NCI-H1105 treated with DMSO at 0.1 percent for 48 hours (cell line): ENCODE measurements at places on chromosomes 7 and 10.

GRCh38 chr7:158815083-158815799, 14.1 kb downstream of the ESYT2 start:
- no peak for DNase-seq

DNA sequence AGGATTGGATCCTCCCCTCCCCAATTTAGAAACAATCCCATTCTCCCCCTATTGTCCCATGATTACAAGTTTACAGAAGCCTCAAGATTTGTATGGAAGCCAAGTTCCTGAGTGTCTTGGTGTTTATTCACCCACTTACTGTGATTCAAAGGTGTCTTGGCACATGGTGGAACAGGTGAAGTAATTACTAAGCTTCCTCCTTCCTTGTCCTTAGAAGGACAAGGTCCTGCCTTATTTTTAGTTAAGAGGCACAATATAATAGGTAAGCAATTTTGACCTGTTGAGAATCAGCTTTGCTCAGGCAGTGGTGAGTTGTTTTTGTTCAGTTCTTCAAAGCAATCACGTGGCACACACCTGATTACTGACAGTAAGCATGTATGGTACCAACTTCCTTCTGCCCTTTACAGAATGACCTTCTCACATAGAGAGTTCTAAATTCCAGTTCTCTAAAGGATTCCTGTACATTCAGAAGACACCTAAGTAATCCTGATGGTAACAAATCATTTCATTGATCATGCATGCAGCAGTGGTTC, 60.7 kb upstream of the SLC13A1 start:
- peak; percentile 69 for DNase-seq

- peak; percentile 60 for DNase-seq
Observed at GRCh38 chr7:81482600-81483186, 287.2 kb downstream of the HGF start.

DNA sequence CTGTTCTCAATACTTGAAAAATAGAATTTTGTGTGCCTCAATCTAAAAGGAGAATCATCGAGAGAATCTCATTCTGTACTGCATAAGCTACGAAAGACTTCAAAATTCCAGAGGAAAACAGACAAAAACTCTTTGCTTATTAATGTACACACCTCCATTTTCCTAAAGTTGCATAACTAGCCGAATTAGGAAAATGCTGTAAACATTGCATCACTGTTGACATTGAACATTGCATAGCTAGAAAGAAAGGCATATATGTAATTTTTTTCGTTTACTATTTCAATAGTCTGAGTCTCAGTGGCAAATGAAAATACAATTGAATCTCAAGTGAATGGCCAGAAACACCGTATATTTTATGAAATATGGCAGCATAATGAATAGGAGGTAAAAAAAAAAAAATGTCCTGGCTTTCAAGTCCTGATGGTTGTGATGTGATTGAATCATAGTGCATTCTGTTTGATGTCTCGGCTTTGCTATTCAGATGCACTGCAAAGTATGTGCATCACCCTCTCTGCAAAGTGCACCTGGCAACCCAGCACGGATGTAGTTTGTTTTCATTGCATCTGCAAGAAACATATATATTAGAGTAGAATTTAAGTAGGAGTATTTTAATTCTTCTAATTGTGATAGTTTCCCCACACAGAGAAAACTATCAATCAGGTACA, 196.7 kb downstream of the VTI1A start:
- DNase-seq: no peak

- no peak for DNase-seq
Observed at GRCh38 chr7:105678811-105679495, 97.7 kb upstream of the EFCAB10 start.

DNA sequence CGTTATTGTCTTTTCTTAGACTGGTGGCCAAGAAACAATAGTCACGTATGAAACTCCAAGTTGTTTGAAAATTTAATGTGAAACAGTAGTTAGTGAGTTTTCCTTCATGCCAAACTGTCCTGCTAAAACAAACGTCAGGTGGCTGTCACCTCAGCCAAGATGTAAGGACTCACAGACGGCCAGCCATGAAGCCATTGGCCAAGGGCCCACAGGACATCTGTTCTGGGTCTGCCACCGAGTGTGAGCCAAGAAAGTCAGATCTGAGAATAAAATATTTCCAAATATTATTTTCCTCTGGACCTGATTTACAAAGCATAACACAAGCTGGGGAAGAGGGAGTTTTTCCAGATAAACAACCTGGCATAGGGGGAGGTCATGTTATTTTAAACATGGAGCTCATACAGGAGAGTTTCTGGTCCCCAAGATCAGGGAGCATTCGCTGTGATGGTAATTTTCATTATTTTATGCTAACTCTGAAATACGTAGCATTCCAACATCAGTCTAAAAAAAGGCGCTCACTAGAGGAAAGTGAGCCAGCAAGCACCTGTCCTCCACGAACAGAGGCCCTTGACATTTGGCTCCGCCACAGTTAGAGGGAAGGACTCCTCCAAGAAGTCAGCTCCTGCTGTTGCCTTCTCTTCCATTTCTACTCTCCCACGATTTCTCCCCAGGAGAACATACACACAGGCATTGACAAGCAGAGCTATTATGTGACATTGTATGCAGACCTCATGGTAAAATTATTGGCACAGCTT, 38.9 kb upstream of the LANCL2 start:
- DNase-seq: no peak

DNA sequence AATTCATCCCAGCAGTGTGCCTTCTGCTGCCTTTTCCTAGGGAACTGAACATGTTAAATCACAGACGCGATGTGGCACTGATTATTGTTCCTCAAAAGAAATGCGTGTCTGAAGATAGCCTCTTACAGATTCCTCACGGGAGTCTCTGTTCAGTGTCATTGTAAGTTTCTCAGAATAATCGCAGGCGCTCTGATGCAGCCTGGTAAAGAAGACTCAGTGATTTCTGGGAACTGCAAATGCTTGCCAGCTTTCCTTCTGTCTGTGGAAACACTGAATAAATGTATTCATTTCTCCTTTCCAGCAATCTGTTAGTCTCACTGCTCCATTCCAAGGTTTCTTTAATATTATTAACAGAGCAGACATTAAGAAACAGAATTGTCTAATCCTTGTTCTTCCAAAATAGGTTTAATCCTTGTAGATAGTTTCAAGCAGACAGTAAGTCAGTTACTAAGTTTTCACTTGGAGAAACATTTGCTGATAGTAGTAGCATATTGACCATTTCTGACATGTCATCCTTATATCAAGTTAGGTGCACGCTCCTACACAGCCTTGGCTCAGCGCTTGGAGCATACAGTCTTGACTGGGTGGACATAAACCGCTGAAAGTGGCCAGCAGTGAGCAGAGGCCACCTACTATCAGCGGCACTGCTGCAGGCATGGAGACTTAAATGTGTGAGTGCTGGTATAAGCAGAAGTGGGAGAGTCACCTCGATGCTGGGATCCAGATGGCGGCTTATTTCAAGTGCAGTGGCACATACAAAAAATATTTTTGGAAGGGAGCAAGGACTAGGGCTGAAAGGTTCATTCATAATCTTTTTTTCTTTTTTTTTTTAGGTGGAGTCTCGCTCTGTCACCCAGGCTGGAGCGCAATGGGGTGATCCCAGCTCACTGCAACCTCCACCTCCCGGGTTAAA, 27.7 kb downstream of the MMRN2 start:
- no peak for DNase-seq

GRCh38 chr7:54697659-54698186, 61.3 kb downstream of the SEC61G start:
- DNase-seq: no peak

GRCh38 chr7:99562114-99562784, 3.8 kb downstream of the ZNF655 start:
- no peak for DNase-seq

DNA sequence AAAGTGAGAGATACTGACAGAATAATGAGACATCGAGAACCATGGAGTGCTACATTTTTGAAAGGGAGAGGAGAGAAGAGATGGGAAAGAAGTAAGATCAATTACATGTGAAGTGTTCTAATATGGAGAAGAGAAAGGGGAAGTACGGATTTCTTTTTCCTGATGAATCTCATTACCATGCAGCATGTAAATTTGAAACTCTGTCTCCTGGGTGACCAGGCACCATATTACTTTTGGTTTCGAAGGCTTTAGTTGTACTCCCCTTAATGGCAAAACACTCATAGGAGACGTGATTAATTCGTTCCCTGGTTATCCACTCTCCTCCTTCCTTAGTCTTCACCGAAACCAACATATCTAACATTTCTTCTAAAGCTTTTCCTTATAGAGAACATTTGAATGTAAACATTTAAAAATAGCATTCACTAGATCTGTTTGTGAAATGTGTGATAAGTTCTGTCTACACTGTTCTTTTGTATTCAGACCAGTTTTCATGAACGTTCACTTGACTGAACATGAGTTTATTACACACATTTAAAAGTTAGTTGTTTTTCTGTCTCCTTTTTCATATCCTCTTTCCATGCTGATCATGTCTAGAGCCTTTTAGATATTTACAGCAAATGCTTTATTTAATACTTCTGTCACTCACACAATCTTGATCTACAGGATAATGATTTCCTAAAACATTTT, 80.2 kb upstream of the MSRB2 start:
- no peak for DNase-seq

GRCh38 chr7:148697256-148698006, 1.3 kb upstream of the CUL1 start:
- DNase-seq: peak; percentile 34

GRCh38 chr10:110141871-110142635, 65.4 kb upstream of the MXI1 start:
- no peak for DNase-seq

DNA sequence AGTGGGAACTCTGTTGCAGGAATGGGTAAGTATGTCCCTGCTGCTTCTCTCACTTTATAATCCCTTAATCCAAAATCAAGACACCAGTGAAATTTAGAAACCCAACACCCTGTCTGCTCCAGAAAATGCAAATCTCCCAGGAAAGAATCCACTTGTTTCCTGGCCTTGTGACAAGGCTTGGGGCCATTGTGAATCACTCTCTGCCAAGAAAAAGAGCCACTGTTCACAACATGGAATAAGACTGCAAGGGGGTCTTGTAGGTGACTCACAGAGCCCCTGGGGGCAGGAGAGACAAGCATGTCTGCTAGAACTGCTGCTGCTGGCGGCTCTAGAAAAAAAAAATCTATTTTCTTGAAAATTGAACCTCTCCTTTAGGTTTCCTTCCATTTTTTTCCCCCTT, 191.2 kb downstream of the SORCS1 start:
- DNase-seq: no peak

GRCh38 chr7:95660023-95660434, 63.7 kb upstream of the PDK4 start:
- DNase-seq: no peak

- DNase-seq: no peak
Observed at GRCh38 chr10:30111340-30112022, 52.1 kb upstream of the JCAD start.

GRCh38 chr10:86523348-86523747, 1.8 kb upstream of the WAPL start:
- no peak for DNase-seq
